ENCODE measurements at places on chromosomes 16 and 17.
A peak's percentile ranks its signal among the peaks of the same experiment; 100 is the strongest.

- DNase-seq = no peak
Observed at GRCh38 chr16:79006765-79007164, 593.8 kb downstream of the MAF start.

DNA sequence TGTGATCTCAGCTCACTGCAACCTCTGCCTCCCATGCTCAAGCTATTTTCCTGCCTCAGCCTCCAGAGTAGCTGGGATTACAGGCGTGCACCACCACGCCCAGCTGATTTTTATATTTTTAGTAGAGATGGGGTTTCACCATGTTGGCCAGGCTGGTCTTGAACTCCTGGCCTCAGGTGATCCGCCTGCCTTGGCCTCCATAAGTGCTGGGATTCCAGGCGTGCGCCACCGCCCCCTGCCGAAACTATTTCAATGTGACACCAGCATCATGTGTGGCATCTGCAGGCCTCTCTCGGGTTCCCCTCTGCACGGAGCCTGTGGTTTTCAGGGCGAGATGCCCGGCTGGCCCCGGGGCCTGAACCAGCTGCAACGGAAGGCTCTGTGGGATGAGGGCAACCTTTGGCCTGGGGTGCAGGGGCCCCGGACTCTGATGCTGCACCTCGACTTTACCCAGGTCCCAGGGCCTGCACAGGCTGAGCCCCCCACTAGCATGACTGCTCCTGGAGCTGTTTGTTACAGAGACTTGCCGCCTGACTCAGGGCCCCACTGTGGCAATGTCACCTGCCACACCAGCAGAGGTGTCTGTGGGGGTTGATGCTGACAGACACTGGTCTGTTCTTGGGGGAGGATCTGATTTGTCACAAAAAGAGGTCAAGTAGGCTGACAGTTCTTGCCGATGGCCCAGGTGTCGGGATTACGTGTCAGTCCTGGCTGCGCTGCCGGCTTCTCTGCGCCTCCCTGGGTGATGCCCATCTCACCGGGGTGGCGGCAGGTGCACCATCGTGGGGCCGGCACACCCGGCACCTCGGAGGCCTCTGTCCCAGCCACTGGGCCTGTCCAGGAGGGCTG is 8.6 kb upstream of the TEX19 start:
- DNase-seq = peak; percentile 20

- no peak for DNase-seq
Observed at GRCh38 chr17:45302649-45303173, 14.1 kb downstream of the MAP3K14 start.

GRCh38 chr16:11915114-11915643 is 577 bp downstream of the GSPT1 start:
- DNase-seq = peak; percentile 41

- DNase-seq = peak; percentile 88
Observed at GRCh38 chr17:76515274-76515949, 14.2 kb upstream of the RHBDF2 start.

GRCh38 chr16:72425571-72426341 is 253.8 kb upstream of the PMFBP1 start:
- no peak for DNase-seq
